Heart right ventricle (tissue), 16 donors: ENCODE measurements at places on chromosomes 6 and 20. TPM values are rescaled to one million over a fixed set of nuclear protein-coding genes. Genes with fewer than 3 reads are reported as not detected.

- DNase-seq, result no peak
- peaks cover 93% of the 10 kb centered on the region for H3K36me3 ChIP-seq
- H3K4me3 ChIP-seq, result no peak overlapping the region
- no peaks in the 10 kb centered on the region for H3K27me3 ChIP-seq
- peaks cover 5% of the 10 kb centered on the region for H3K4me1 ChIP-seq
These were observed 66.0 kb downstream of the UBR2 start for GRCh38 chr6:42629845-42630244.

Gene EFHC1
- 5.2 TPM for total RNA-seq

Gene B3GAT2
- total RNA-seq, result not detected

GRCh38 chr20:3863317-3863716 lies 16.7 kb downstream of the MAVS start:
- no peak for DNase-seq
- H3K27me3 ChIP-seq, result no peaks in the 10 kb centered on the region
- H3K27ac ChIP-seq, result no peak overlapping the region
- H3K4me3 ChIP-seq, result no peak overlapping the region
- no peaks in the 10 kb centered on the region for H3K4me1 ChIP-seq
- peaks cover 4% of the 10 kb centered on the region for H3K36me3 ChIP-seq
